ENCODE measurements at places on chromosomes 7 and 10.

- no peak for DNase-seq
Measured at GRCh38 chr7:96471606-96472005, 149.7 kb upstream of the SLC25A13 start.

DNA sequence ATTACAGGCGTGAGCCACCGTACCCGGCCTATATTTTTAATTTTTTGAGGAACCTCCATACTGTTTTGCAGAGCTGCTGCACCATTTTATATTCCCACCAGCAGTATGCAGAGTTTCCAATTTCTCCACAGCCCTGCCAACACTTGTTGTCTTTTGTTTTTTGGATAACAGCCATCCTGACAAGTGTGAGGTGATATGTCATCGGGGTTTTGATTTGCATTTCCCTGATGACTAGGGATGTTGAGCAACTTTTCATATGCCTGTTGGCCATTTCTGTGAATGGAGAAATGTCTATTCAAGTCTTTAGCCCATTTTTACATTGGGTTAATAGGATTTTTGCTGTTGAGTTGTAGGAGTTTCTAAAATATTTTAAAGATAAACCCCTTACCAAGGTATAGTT is 22.2 kb downstream of the ENTPD7 start:
- DNase-seq, result no peak

- DNase-seq, result no peak
Measured at GRCh38 chr10:49526619-49527018, 12.3 kb downstream of the ERCC6 start.

- DNase-seq, result no peak
Measured at GRCh38 chr10:78378192-78378591, 344.5 kb downstream of the RPS24 start.

- DNase-seq, result no peak
Measured at GRCh38 chr7:157457355-157458253, 120.8 kb downstream of the DNAJB6 start.

DNA sequence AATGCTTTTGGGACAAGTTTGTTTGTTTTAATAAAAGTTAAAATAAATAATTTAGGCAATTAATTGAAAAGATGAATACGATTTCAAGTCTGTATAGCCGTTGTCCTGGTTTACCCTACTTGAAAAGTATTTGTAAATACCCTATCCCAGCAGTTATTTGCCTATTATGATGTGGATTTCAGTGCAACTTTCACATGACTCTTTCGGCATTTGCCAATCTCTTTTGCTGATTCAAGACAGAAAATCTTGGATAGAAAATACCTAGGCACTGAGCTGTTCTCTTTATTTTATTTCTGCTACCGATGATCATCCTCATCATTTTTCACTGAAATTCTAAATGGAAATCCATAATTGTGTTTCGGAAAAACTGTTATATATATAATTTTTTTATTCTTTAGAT is 125.9 kb upstream of the FZD8 start:
- DNase-seq, result no peak

DNA sequence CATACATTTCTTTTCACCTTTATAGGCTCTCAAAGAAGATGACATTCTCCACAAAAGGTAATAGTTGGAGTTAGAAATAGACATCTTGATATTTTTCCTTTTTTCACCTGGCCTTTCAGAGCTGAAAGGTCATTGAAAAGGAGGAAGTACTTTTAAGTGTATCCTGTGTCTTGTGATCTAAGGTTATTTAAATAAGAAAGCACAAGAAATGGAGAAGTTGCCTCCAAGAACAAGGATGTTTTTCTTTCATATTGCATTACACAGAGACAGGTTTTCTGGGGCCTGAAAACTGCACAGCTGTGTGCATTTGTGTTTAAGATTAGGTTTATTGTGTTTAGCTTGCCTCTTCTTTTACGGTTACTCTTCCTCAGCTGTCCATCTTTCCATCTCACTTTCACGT is 103.4 kb upstream of the SEMA3D start:
- no peak for DNase-seq

Data from activated CD8-positive, alpha-beta memory T cell treated with anti-CD3 and anti-CD28 coated beads for 1 hour (primary cell).